T47D (cell line): ENCODE measurements at places on chromosomes 3 and 15.

GRCh38 chr3:183180110-183180783 is 17.7 kb upstream of the LAMP3 start:
- DNase-seq, result no peak

GRCh38 chr3:26293329-26293844 is 329.2 kb upstream of the LRRC3B start:
- DNase-seq, result no peak

DNA sequence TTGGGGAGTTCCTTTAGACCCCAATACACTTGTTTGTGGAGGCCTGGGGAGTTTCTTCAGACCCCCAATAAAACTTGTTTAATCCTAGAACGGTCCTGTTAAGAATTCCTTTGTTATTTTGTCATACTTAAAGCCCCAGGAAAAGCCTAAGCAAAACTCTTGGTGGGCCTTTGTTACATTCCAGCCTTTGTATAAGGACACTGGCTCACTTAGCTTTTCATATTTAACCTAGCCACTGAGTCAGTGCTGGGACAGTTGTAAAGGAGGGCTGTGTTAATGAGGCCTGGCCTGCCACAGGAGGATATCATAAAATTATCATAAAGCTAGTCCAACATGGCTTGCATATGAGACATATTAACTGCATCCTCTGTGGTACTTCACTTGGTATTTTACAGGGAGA is 760.1 kb downstream of the ZNF385D start:
- DNase-seq, result no peak

GRCh38 chr15:88231909-88232644 is 24.5 kb downstream of the NTRK3 start:
- no peak for DNase-seq

DNA sequence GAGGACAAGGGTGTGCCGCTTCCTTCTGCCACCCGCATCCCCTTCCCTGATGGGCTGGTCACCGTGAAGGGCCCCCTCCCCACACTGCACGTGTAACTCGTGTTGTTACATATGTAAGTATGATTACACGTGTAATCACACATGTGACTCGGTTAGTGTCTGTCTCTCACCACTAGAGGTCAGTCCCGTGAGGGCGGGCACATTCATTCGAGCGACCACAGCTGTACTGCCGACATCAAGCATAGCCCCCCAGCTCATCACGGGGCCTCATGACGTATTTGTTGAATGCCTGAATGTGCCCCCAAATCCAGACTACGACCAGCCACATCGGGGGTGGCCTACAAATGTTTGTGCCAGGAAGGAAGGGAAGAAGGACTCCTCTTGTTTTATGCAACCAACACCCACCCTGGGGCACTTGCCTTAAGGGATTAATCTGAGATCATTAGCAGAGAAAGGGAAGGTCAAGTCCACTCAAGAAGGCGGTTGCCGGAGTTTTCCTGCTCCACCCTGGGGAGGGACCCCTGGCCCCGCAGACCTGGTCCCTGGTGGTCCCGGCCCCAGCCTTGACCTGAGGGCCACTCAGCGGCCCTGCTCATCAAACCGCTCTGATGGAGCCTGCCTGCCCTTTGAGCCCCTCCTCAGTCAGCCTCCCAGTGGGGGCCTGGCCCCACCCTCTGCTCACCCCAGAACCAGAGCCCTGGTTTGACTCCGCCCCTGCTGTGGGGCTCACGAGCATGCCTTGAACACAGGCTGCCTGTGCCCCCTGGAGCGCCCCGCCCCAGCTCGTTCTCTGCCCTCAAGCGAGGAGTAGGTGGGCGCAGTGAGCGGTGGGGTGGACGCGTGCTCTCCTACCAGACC is 52.8 kb downstream of the RGMA start:
- peak; percentile 50 for DNase-seq

GRCh38 chr3:128376516-128376915 is 90.2 kb downstream of the DNAJB8 start:
- DNase-seq, result no peak
